Fibroblast of skin of back (primary cell): ENCODE measurements at places on chromosomes 1 and 21.

DNA sequence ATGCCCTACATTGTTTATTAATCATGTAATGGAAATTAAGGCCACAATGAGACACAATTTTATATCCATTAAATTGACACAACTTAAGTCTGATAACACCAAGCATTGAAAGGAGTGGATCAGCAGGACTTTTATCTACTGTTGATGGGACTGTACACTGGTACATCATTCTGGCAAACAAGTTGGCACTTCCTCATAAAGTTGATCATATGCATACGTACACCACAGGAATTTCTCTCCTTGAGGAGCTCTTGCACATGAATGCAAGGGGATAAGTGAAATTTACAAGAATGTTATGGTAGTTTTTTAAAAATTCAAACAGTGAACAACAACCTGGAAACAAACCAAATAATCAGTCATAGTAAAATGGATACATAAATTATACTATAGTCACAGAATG, 20.1 kb downstream of the RAVER2 start:
- DNase-seq = no peak

- DNase-seq = peak; percentile 92
These were observed 106.5 kb upstream of the SLC44A3 start for GRCh38 chr1:94713472-94714141.

- no peak for DNase-seq
These were observed 91.4 kb downstream of the MACF1 start for GRCh38 chr1:39295901-39296300.

DNA sequence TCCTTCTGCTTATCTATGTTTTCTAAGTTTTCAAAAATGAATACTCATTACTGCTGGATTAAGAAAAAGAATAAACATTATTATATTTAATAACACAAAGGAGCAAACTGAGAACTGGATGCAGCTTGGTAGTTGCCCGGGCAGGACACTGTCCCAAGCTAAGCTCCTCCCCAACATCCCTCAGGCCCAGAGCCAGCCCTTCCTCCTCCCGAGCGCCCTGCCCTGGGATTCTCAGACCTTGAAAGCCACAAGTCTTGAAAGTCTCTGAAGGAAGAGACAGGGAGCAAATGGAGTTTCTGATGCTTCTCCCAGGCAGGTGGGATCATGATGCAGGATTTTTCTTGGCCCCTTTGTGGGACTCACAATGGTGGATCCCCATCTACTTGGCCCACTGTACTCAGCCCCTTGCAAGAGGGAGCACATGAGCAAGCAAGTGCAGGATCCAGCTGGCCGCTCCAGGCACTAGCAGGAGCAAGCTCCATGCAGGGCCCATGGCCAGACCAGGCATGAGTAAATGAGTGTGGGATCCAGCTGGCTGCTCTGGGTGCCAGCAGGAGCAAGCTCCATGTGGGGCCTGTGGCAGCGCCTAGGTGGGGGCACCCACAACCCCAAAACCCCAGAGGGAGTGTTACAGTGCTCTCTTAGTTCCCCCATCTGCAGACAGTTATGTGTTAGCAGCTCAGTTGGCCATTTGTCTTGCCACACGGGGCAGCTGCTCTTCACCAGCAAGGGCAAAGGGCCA, 32.1 kb upstream of the RAB4A start:
- no peak for DNase-seq

DNA sequence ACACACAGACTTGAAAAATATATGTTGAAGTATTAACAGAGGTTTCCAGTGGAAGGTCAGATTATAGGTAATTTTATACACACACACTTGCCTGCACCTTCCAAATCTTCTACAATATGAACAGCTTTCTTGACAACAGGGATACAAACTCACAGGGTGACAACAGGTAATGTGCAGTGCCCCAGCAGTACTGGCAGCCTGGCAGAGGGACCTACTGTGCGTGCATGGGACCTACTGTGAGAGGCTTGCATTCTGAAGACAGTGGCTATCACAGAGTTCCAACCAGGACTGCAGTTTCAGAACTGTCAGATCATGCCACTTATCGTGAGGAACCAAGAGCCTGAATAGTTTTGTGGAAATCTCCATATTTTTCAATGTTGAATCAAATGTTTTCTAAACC, 3.8 kb downstream of the SCYL3 start:
- no peak for DNase-seq

- DNase-seq = peak; percentile 32
These were observed 12.0 kb upstream of the ADORA3 start for GRCh38 chr1:111515291-111516004.

GRCh38 chr1:12456979-12457378, 161.0 kb downstream of the DHRS3 start:
- peak; percentile 80 for DNase-seq

DNA sequence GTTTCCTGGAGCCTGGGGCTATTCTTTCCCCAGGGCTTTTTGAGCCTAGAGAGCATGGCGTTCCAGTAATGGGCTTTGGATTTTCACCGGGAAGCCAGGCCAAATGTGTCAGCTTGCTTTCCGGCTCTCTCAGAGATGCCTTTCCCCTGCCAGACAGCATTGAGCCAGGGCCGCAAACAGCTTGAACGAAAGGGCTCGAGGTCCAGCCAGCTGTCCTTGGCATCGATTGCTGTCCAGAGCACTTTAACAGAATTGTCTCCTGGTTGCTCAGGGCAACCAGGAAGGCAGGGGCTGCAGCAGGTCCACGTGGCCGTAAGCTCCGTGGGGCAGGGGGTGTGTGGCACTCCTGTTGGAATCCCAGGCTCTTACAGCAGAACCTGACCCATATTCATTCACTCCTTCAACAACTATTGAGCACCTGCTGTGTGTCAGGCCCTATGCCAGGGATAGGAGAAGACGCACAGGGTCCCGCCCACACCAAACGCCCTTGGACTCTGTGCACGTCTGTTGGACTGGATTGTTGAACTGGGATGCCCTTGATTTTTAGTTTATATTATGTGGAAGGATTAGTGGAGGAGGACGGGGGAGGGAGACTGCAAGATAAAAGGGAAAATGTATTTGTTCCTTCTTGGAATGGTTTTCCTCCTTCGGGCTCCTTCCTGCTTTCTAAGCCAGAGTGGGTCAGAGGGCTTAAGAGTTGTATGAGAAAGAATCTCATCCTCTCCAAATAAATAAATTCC, 38.7 kb upstream of the EFHD2 start:
- DNase-seq = no peak

GRCh38 chr1:108113496-108113895, 86.6 kb downstream of the SLC25A24 start:
- no peak for DNase-seq

DNA sequence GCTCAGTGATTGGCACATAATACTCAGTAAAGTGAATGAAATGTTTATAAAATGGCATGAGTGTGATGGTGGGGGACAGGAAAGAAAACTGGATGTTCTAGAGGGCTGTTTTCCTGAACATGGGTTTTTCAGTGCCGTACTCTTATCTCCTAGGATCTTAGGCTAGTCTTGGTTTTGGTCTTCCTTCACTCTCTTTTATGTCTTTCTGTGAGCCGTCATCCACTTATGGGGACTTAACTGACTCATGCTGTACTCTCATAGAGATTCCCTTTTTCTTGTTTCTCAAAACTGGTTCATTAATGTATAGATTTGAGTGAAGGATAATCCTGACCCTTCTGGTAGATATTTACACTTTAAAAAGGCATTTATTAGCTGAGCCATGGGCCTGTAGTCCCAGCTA, 16.6 kb downstream of the AGO3 start:
- no peak for DNase-seq

- DNase-seq = no peak
These were observed 6.4 kb upstream of the KRTAP10-3 start for GRCh38 chr21:44564886-44565598.

DNA sequence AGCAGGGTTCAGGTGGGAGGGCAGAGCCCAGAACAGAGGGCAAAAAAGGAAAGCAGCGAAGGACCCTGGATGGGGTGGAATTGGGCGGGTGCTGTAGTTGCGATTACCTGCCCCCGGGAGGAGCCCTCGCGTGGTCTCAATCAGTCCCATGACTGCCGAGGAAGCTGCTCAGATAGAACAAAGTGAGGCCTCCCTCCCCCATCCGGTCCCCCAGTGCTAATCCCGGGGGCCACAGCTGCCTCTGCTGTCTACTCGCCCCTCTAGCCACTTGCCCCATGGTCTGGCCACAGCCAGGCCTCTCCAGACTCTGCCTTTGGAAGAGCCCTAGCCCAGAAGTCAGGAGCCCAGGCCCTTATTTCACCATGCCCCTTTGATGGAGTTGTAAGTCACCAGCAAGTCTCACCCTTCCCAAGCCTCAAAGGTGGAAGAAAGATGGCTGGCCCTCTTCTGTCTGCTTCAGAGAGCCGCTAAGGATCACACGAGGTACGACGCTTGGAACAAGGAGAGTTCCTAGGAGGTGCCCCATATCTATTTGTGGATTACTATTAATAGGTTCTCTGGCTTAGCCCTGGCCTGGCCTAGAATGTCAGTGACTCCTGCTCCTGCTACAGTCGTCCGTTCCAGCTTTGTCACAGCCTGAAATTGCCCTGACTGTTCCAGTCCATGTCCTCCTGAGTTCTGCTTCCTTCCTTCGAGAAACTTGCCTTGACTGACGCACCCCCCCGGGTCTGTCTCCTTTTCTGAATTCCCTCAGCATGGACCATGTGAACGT, 16.4 kb downstream of the ECHDC2 start:
- peak; percentile 25 for DNase-seq

GRCh38 chr1:236850077-236850979, 55.2 kb downstream of the MTR start:
- no peak for DNase-seq

- peak; percentile 28 for DNase-seq
These were observed 38.6 kb upstream of the PLA2G4A start for GRCh38 chr1:186790101-186790500.

GRCh38 chr1:166840309-166841274, 1.3 kb downstream of the POGK start:
- DNase-seq = peak; percentile 40

DNA sequence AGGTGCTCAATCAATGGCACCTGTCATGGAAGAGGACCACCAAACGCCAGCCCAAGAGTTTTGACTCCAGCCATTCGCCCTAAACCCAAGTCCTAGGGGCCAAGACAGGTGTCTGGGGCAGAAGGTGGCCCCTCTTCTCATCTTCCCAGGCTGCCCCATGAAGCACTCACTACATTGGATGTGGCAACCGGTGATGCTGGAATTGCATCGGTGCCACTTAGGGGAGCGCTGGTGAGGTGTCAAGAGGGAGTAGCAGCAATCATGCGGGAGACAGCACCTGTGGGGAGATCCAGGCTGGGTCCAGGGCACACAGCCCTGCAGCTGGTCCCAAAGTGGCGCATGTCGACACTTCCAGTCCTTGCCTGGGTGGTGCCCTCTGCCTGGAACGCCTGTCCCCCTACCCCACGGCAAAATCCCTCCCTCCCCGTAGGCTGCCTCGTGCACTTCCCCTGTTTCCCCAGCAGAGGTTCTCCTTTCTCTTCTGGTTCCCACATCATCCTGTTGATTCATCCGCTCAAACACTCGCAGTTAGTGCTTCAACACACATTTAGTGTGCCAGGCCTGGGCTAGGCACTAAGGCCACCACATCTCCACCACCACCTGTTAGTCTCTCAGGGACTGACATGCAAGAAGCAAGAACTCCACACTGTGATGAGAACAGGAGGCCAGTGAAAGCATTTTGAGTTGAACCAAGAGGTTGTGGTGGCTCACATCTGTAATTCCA, 18.5 kb downstream of the PLA2G2D start:
- DNase-seq = peak; percentile 47
